ENCODE measurements at places on chromosomes 1 and 21.

- peak; percentile 30 for DNase-seq
Measured at GRCh38 chr1:209435654-209436566, 147.6 kb upstream of the CAMK1G start.

DNA sequence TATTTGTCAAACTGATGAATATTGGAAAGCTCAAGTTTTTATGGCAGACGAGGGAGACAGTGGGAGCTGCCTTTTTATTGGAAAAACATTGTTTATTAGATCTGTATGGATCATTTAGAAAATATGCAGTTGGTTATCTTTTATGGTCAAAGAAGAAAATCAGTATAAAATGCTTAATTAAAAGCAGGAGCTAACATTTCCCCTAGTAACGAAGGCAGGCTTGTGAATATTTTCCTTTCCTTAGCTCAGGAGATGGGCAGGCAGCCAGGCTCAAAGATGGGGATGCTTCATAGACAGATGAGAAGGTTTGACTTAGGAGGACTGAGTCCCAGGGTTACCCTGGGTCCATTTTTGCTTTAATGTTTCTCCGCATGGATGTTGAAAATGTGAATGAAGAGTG is 26.0 kb downstream of the ROR1 start:
- DNase-seq, result no peak

DNA sequence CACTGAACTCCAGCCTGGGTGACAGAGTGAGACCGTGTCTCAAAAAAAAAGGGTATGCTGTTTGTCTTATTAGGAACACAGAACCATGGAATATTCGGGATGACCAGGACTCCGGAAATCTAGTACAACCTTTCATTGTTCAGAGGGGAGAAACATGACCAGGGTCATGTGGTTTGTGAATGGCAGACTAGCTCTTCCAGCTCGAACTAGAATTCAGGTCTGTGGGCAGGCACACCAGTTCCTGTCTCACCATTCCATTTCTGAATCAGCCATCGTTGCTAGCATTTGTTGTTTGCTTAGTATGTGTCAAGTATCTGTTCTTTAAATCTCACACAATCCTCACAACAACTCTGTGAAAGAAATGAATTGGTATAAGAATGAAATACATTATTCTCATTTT is 50.9 kb downstream of the MDM4 start:
- no peak for DNase-seq

- no peak for DNase-seq
Measured at GRCh38 chr1:71307451-71307850, 226.6 kb upstream of the ZRANB2 start.

- no peak for DNase-seq
Measured at GRCh38 chr21:45163413-45164123, 89.2 kb downstream of the ADARB1 start.

DNA sequence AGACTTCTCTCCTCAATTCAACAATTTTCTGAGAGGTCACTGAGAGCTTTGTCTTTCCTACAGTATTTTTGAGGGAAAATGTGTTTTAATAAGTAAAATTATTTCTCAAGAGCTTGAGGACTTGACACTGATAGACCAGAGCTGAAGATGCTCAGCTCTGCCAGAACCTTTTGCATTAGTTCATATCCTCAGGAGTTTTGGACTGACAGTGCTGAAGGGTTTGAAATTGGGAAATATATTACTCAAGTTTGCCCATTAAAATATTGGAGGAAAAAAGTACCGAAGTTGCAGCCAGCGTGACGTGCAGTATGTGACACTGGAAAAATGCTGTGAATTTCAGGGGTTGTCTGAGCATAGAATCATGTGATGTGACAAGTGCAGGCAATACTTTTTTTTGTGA is 346.6 kb upstream of the DPYD start:
- DNase-seq, result no peak

- DNase-seq, result no peak
Measured at GRCh38 chr1:81571946-81572345, 228.8 kb upstream of the ADGRL2 start.

Data from stimulated activated CD4-positive, alpha-beta T cell treated with anti-CD3 and anti-CD28 coated beads, Interleukin-1b, Interleukin-23, amount 100 ng/mL, for 24 hours (primary cell).